A673 (cell line): ENCODE measurements at places on chromosomes 6 and 20. TPM values are rescaled to one million over a fixed set of nuclear protein-coding genes. Genes with fewer than 3 reads are reported as not detected.

Gene UFL1
- total RNA-seq = 19.6 and 25.0 TPM in 2 replicates

Gene ZSCAN31
- 3.5 and 4.3 TPM in 2 replicates for total RNA-seq

Gene SPATS1
- total RNA-seq = not detected in 2 replicates

Gene C6orf52
- 0.69 and 1.9 TPM in 2 replicates for total RNA-seq

Gene SCRT2
- total RNA-seq = 0.50 and 0.69 TPM in 2 replicates

Gene OR2J3
- total RNA-seq = not detected in 2 replicates

Gene GPX6
- total RNA-seq = not detected in 2 replicates

Gene GLO1
- 183 and 188 TPM in 2 replicates for total RNA-seq

Gene TOMM34
- 49.3 and 53.5 TPM in 2 replicates for total RNA-seq

Gene THBD
- total RNA-seq = not detected in 2 replicates

Gene CCN2
- 6.6 and 17.5 TPM in 2 replicates for total RNA-seq

Gene SALL4
- total RNA-seq = 17.7 and 18.4 TPM in 2 replicates

Gene POU3F2
- 22.8 and 25.5 TPM in 2 replicates for total RNA-seq

Gene DTNBP1
- total RNA-seq = 25.7 and 28.2 TPM in 2 replicates

Gene ACTL10
- 0.39 and 0.47 TPM in 2 replicates for total RNA-seq

Gene MANEA
- total RNA-seq = 14.6 and 19.2 TPM in 2 replicates

Gene HLA-DQA1
- total RNA-seq = not detected in 2 replicates

Gene SPEF1
- 0.26 and 0.49 TPM in 2 replicates for total RNA-seq

Gene KIF25
- total RNA-seq = 0.39 and 1.2 TPM in 2 replicates

Gene APOM
- total RNA-seq = 2.5 and 4.8 TPM in 2 replicates
